ENCODE measurements at places on chromosomes 12 and 14. TPM values are rescaled to one million over a fixed set of nuclear protein-coding genes. Genes with fewer than 3 reads are reported as not detected.

Gene MANSC1
- total RNA-seq = 4.1 TPM

Gene BCL11B
- under 0.01 TPM for total RNA-seq

Gene TMEM63C
- total RNA-seq = under 0.01 TPM

Gene L3HYPDH
- 51.3 TPM for total RNA-seq

Gene LMNTD1
- total RNA-seq = not detected

Gene SERPINA9
- total RNA-seq = not detected

Gene E2F7
- 18.2 TPM for total RNA-seq

Gene OR6C2
- not detected for total RNA-seq

Gene MGST1
- total RNA-seq = 285 TPM

Data from melanocyte of skin (primary cell).